ENCODE measurements at places on chromosomes 16 and 17.

DNA sequence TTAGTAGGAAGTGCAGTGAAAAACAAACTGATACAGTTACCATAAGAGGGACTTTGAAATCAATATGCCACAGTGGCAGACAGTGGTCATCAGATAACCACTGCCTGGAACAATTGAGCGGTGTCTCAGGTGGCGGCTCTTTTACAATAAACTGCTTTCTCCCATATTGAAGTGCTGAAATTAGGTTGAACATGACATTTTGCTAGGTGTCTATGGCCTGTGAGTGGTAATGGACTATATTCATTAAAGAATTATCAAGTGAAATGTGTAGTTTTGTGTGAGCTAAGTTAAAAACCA, 214.7 kb downstream of the RPTOR start:
- no peak for DNase-seq

GRCh38 chr16:1129106-1129960, 23.6 kb upstream of the CACNA1H start:
- no peak for DNase-seq

DNA sequence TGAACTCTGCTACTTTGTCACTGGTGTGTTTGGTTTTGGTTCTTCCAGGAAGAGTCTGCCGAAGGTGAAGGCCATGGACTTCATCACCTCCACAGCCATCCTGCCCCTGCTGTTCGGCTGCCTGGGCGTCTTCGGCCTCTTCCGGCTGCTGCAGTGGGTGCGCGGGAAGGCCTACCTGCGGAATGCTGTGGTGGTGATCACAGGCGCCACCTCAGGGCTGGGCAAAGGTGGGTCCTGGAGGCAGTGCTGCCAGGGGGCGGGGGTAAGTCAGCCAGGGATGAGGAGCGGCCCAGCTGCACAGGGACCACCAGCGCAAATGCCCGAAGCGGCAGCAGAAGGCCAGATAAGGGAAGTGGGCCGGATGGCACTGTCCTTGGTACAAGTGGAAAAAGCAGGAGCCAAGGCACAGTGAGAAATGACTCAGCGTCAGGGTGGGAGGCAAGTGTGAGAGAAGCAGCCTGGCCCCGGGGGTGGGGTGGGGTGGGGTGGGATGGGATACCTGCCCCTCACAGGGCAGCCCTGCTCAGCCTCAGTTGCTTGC, 41.9 kb downstream of the TMEM11 start:
- DNase-seq = peak; percentile 27

GRCh38 chr16:1398826-1399581, 15.5 kb downstream of the UNKL start:
- DNase-seq = no peak

GRCh38 chr17:50272246-50272645, 2.0 kb upstream of the TMEM92 start:
- DNase-seq = no peak

DNA sequence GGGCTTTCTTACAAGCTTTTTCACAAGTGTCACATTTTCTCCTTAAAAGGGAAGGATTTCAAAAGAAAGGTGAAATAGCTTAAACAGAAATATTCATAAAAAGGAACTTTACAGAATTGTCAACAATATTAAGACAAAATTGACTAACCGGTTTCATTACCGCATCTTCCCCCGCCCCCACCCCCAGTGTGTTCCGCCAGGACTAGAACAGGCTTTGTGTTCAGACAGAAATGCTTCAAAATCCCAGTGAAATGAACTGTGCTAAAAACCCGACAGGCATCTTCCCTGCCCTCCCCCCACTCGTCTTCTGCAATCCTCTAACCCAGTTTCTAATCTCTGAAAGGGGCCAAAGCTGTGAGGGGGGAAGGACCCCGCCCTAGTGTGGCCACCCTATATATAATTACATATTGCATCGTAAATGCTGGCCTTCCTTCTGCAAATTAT, 990 bp upstream of the ROGDI start:
- no peak for DNase-seq

- DNase-seq = no peak
Observed at GRCh38 chr17:28624148-28624547, 10.2 kb upstream of the RSKR start.

- DNase-seq = no peak
Observed at GRCh38 chr17:77880711-77881450, 77.6 kb upstream of the TNRC6C start.

GRCh38 chr17:67216578-67217320, 28.2 kb downstream of the HELZ start:
- no peak for DNase-seq

DNA sequence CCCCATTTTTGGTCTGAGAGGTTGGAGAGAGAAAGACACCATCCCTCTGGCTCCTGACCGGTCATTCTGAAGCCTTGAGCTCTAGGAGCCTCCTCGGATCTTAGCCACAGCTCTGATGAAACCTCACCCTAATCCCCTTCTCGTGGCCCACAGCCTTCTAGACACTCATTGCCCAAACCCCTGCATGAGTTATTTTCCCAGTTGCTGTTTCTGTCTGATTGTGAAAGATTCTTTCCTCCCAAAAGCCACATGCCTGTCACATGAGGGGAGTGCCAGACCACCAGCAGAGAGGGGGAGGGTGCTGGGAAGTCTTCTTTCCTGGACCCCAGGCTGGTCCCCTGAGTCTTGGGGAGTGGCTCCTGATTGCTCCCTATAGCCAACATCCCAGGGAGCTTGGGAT, 17.6 kb upstream of the ABR start:
- DNase-seq = no peak

- DNase-seq = no peak
Observed at GRCh38 chr17:76877437-76877836, 9.2 kb downstream of the MGAT5B start.

GRCh38 chr16:15043344-15043743, 12.5 kb downstream of the NTAN1 start:
- no peak for DNase-seq

- no peak for DNase-seq
Observed at GRCh38 chr16:65697521-65697920, 575.7 kb upstream of the CDH11 start.

- DNase-seq = no peak
Observed at GRCh38 chr17:393806-394717, 41.5 kb upstream of the RPH3AL start.

DNA sequence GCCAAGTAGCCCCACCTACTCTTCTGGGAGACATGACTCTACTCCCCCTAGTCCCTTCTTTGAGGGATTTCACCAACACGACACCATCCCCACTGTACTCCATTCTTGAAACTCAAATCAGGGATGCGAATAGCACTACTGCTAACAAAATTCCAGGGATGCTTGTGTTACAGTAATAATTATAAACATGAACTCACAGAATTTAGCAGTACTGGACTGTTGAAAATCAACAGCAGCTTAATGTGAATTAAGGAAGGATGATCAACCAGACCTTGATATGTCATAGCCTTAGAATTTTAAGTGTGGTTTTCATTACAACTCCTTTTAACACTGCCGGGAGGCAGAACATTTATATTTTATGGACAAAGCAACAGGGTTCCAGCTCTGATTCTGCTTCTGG, 37.9 kb downstream of the AMFR start:
- no peak for DNase-seq

DNA sequence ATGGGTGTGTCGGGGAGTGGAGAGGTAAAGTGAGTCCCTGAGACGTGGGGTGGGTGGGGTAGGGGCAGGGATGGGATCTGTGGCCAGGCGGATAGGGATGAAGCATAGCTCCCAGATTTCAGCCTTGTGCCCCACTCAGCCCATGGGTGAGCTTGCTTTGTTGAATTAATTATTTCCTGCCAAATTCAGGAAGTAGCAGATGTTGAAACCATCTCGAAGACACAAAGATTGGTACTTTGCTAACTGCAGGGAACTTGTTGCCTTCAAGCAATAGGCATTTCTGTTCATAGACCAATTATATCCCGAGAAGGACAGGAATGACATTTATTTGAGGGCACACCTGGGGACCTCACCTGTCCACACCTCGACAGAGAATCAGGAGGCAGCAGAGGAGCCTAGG, 11.0 kb upstream of the C16orf74 start:
- no peak for DNase-seq

- DNase-seq = no peak
Observed at GRCh38 chr16:47065766-47066688, 77.7 kb downstream of the NETO2 start.

- no peak for DNase-seq
Observed at GRCh38 chr16:9556949-9557665, 465.7 kb downstream of the HAPSTR1 start.

DNA sequence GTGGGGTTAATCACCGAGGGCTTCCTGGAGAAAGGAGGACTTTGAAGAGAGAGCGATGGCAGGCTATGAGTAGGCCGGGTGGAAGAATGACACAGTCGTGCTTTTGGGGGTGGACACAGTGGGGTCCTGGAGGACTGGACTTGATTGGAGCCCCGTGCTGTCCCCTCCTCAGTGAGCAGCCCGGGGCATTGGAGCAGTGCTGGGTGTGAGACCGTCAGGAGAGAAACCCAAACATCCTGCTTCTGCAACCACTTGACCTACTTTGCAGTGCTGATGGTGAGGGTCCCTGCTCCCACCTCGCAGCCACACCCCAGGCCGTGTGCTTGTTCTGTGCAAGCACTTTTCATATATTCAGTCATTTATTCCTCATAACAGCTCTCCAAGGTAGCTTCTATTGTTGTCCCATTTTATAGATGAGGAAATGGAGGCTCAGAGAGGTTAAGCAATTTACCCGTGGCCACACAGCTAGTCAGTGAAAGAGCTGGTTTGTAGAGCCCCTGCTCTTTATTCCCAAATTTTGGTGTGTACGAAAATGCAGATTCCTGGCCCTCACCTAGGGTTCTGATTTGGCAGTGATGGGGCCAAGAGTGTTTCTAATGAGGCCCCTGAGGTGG, 11.7 kb upstream of the ADGRG3 start:
- no peak for DNase-seq

DNA sequence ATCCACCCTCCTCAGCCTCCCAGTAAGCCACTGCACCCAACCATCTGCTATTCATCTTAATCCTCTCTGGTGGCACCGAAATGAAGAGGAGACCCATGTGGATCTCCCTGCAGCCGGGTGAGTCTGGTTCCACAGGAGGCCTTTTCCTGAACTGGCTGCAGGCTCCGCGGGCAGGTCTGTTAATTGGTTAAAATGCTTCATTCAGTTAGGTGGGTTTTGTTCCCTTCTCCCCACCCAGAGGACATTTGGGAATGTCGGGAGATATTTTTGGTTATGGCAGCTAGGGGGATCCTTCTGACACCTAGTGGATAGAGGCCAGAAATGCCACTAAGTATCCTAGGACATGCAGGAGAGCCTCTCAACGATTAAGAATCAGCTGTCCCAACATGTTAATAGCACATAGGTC, 16.7 kb downstream of the C16orf54 start:
- no peak for DNase-seq

GRCh38 chr16:69511651-69512050, 54.1 kb upstream of the NFAT5 start:
- no peak for DNase-seq

- DNase-seq = no peak
Observed at GRCh38 chr17:6105649-6106007, 35.4 kb downstream of the WSCD1 start.

- no peak for DNase-seq
Observed at GRCh38 chr16:86965331-86965730, 351.9 kb downstream of the C16orf95 start.

DNA sequence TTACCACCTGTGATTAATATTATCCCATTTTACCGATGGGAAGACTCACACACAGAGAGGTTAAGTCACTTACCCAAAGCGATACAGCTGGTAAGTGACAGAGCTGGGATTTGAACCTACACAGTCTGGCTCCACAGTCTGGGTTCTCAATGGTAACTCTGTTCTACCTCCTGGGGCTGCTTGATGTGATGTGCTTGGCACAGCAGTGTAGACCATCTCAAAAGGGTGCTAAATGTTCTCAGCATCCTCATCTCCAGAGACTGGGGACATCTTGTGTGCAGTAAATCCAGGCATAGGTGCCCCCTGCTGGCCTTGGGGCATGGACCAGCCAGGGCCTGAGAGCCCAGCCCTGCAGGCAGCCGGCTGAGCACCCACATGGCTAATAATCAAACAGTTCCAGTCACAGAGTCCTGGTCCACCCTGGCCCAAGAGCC, 15.4 kb upstream of the KATNB1 start:
- no peak for DNase-seq

DNA sequence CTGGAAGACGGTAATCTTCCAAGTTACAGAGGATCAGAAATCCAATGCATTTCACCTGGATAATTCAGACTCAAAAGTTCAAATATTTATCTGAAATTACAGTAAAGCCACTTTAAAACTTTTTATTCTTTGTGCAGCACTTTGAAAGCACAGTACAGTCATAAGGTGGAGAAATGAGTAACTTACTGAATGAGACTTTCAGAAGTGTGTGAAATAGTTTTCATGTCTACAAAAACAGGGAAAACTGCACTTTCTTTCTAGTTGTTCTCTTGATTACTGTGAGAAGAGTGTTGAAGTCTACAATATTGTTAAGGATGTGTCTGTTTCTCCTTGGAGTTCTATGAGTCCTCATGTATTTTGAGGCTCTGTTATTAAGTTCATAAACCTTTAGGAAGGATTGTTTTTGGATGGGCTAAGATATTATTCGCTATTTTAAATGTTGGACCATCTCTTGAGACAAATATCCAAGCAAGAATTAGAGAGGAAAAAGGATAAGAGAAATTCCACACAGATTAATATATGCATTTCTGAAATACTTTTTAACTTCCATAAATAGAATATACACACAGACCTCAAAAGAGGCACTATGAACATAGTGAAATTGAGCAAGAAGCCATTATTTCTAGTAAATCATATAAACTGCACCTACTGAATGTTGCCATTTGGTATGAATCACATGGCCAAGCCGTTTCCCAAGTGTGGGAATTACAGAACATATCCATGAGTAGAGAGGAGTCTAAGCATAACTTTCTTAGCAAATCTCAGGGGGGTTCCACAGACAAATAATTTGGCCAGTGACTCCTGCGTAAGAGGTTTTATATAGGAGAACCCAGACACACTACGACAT, 83.6 kb upstream of the PLEKHM1 start:
- DNase-seq = no peak

DNA sequence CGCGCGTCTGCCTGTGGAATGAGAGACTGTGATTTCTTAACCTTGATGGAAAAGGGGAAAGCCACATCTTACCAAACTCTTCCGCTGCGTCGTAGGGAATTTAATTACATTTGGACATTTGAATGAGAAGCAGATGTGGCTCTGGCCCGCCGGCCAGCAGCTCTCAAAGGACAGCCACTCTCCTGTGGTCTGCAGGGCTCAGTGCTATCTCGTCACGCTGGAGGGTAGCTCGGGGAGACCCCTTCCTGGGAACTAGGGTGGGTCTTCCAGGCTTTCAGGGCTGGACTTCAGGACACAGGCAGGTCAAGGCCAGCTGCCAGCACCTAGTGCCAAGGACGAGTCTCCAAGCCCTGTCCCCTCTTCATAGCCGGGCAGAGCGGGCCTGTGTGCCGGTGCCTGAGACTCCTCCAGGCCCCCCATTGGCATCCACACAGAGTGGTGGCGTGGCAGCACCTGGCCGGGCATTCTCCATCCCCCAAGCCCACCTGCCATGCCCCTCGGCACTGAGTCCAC, 15.9 kb upstream of the TBX2 start:
- no peak for DNase-seq

- no peak for DNase-seq
Observed at GRCh38 chr17:47806026-47806912, 15.3 kb downstream of the OSBPL7 start.

GRCh38 chr17:16464303-16465051, 27.5 kb downstream of the LRRC75A start:
- no peak for DNase-seq

- DNase-seq = no peak
Observed at GRCh38 chr16:30166202-30166902, 17.1 kb upstream of the CORO1A start.

GRCh38 chr17:40879026-40879425, 6.0 kb downstream of the KRT20 start:
- DNase-seq = no peak

- DNase-seq = no peak
Observed at GRCh38 chr16:89575247-89576152, at the start of gene CPNE7. CPNE7 (plus strand) TSS chr16:89575758; CDS start chr16:89575898, 140 bp downstream.
